ENCODE measurements at places on chromosomes 16 and 17. TPM values are rescaled to one million over a fixed set of nuclear protein-coding genes. Genes with fewer than 3 reads are reported as not detected.

DNA sequence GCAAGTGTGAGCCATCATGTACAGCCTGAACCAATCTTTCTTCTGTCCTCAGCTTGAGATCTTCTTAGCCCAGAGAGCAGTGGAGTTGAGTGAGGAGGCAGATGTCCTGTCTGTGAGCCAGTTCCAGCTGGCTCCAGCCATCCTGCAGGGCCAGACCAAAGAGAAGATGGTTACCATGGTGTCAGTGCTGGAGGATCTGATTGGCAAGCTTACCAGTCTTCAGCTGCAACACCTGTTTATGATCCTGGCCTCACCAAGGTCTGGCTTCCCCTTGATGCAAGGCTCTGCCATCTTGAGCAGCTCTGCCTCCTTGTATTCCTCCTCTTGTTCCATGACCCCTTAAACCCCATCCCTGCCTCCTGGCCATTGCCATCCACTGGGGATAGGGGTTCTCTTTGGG, 9.6 kb downstream of the CDK5RAP3 start:
- H3K27ac ChIP-seq: no peak overlapping the region
- DNase-seq: no peak
- no peaks in the 10 kb centered on the region for H3K27me3 ChIP-seq
- peaks cover 16% of the 10 kb centered on the region for H3K4me1 ChIP-seq

GRCh38 chr16:71430744-71431143, 11.1 kb downstream of the TLE7 start:
- no peaks in the 10 kb centered on the region for H3K36me3 ChIP-seq
- DNase-seq: peak; percentile 6
- no peaks in the 10 kb centered on the region for H3K4me1 ChIP-seq

The SLC6A2 gene
- not detected for total RNA-seq

The HP gene
- 94.2 TPM for total RNA-seq

GRCh38 chr16:57536306-57537193, at the start of gene CCDC102A:
Gene CCDC102A, minus strand, starts transcription at chr16:57536571. Its CDS starts 7,394 bp downstream, at chr16:57529177.
- no peak for DNase-seq
- peak within 1 kb of the TSS; percentile 92 for H3K27ac ChIP-seq

The OSGIN1 gene
- total RNA-seq: 19.0 TPM

- DNase-seq: no peak
- H3K4me1 ChIP-seq: no peaks in the 10 kb centered on the region
- H3K27me3 ChIP-seq: no peaks in the 10 kb centered on the region
- no peak overlapping the region for H3K4me3 ChIP-seq
These were observed 238.7 kb upstream of the TNRC6C start for GRCh38 chr17:77719806-77720205.

DNA sequence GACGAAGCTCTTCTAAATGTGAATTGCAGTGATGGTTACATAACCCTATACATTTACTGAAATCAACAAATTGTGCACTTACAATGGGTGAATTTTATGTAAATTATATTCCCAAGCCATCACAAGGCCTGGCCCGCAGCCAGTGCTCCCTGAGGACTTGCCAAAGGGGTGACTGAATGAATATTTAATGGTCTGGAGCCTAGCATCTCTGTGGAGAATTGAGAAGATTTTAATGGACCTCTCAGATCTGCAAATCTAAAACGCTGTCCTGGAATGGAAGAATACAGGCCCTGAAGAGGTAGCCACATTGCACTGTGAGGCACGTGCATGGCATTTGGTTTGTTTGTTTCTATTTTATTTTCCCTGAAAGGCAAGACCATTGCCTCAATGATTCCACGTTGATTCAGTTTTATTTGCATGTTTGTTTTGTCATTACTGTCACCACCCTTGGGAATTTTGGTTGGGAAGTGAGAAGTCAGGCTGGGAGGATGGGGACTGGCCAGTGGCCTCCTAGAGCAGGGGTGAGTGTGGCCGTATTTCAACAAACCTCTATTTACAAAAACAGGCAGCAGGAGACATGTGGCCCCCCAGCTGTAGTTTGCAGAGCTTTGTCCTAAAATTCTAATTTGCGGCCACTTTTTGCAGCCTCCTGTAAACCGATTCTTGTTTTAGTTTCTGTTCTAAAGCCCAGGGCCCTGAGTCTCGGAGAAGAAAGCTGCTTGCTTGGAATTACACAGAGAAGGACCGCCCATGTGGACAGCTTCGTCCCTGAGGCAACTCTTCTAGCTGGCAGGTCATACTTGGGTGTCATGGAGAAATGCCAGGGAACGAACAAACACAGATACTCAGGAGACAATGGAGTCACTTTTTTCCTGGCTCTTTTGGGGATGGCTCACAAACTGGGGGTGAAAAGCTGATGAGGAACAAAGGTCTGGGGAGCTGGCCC, 40.5 kb upstream of the GCSH start:
- H3K27me3 ChIP-seq: no peaks in the 10 kb centered on the region
- H3K4me3 ChIP-seq: no peak overlapping the region
- H3K4me1 ChIP-seq: no peaks in the 10 kb centered on the region
- no peak for DNase-seq
- no peak overlapping the region for H3K27ac ChIP-seq

The IGSF6 gene
- 88.4 TPM for total RNA-seq

DNA sequence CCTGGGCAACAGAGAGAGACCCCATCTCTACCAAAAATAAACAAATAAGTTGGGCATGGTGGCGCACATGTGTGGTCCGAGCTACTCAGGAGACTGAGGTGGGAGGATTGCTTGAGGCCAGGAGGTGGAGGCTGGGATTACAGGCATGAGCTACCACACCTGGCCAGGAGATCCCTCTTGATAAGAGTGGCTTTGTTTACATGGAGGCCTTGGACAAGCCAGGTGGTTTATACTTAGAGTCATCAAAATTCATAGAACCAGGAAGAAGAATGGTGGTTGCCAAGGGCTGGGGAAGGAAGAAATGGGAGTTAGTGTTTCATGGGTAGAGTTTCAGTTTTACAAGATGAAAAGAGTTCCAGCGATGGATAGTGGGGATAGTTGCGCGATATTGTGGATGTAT, 8.8 kb upstream of the ZFP1 start:
- no peak for DNase-seq
- H3K27ac ChIP-seq: no peak overlapping the region
- H3K4me1 ChIP-seq: no peaks in the 10 kb centered on the region
- H3K4me3 ChIP-seq: no peak overlapping the region

DNA sequence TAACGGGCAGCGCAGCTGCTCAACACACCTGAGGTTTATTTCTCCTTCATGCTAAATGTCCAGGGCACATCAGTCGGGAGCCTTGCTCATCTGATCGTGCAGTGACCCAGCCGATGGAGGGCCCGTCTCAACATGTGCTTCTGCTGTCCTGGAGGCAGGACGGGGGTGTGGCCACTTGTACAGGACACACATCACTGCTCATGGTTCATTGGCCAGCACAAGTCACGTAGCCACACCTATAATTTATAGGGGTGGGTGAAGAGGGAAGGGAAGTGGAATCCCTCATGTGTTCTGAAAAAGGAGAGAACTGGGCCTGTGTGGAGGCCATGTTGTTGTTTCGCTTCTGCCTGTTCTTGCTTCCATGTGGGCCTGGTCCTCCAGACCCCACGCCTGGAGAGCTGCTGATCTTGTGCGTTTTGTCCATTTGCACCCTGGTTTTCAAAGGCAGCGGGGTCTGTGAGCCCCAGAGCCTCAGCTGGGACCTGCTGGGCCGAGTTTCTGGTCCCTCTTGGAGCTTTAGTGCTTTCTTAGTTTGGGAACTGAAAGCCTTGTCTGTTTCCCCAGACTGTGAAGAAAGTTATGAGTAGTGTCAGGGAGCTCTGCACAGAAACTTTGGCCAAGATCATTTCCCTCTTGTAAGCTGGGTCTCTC, 60.5 kb downstream of the CMIP start:
- no peak overlapping the region for H3K4me3 ChIP-seq
- DNase-seq: no peak
- H3K4me1 ChIP-seq: peaks cover 13% of the 10 kb centered on the region
- no peak overlapping the region for H3K27ac ChIP-seq
- no peaks in the 10 kb centered on the region for H3K27me3 ChIP-seq
- H3K36me3 ChIP-seq: no peaks in the 10 kb centered on the region

DNA sequence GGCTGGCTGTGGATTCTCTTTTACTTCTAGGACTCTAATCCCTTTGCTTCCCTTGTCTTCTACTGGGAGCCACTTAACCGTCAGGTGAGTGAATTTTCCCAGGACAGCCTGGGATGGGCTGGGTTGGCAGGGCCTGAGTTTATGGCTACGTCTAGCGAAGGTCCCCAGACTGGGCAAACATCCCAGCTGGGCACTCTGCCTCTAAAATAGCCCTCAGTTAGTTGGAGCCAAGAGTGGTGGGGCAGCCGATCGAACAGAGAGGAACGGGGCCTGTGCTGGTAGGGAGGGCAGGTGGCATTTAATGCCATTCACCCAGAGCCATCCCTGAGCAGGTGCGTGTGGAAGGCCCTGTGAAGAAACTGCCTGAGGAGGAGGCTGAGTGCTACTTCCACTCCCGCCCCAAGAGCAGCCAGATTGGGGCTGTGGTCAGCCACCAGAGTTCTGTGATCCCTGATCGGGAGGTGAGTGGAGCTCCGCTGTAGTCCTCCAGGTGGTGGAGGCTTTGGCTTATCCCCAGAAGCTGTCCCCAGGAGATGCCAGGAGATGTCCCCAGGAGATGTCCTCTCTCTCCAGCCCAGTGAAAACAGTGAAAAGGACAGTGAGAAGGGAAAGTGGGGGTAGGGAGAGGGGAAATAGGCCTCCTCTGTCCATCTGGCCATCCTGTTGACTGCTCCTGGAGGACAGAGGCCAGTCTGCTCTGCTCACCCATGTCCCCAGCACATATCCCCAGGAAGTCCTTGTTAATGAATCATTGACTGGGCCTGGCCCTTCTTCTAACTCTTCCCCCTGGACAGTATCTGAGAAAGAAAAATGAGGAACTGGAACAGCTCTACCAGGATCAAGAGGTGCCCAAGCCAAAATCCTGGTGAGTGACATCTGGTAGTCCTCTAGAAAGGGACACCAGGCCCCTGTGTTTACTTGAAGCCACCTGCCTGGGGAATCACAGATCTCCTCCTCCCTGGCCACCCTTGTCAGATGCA, 4.4 kb downstream of the PNPO start:
- H3K27me3 ChIP-seq: no peaks in the 10 kb centered on the region
- no peak overlapping the region for H3K4me3 ChIP-seq
- peaks cover 33% of the 10 kb centered on the region for H3K4me1 ChIP-seq
- no peaks in the 10 kb centered on the region for H3K36me3 ChIP-seq

The SLC16A11 gene
- total RNA-seq: 6.8 TPM

- no peaks in the 10 kb centered on the region for H3K36me3 ChIP-seq
- no peaks in the 10 kb centered on the region for H3K27me3 ChIP-seq
- DNase-seq: no peak
These were observed 623.2 kb upstream of the ZFHX3 start for GRCh38 chr16:73670836-73671820.

All from upper lobe of right lung (tissue), 1 donor.